Stimulated activated CD8-positive, alpha-beta memory T cell treated with anti-CD3 and anti-CD28 coated beads, Interleukin-7, amount 100 ng/mL, for 24 hours (primary cell): ENCODE measurements at places on chromosomes 12 and 14.

DNA sequence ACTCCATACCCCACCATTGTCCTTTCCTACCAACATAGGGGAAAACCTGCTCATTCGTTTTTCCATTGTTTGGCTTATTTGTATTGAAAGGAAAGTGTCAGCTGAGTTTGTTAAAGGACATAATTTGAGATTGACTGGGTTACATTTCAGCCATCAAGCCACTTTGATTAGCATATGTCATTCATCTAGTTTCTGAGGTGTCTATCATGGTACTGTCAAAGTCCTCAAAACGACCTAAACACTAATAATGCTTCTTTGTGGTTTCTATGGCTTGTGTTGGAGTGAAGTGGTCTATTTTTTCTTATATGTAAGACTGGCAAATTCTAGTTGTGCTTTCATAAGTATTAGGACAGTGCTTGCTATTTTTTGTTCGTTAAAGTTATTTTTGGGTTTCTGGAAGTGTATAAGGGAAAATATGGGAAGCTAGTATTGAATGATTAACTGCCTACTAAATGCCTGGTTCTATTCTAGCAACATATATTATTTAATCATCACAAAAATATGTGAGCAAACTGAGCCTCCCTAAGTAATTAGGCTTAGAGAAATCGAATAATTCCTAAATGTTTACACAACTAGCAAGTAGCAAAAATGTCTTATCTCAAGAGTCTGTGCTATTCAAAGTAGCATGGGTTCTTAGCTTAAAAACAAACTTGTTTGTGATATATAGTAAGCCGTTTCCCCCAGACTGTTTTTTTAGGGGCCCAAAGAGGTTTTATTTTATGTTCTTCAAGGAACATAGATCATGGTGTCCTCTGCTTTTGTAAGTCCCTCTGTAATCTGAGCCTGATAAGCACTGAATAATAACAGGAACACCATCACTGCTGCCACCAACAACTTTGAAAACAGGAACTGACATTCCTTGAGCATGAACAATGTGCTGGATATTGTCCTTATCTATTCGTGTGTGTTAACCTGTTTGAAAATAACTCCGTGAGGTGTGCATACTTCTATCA, 67.1 kb downstream of the DERA start:
- DNase-seq: no peak

GRCh38 chr12:7947011-7947410, 11.0 kb upstream of the SLC2A3 start:
- DNase-seq: no peak

GRCh38 chr12:49784756-49785409, 43.3 kb downstream of the NCKAP5L start:
- DNase-seq: no peak

GRCh38 chr14:76407449-76408150, 31.7 kb downstream of the ESRRB start:
- no peak for DNase-seq

- no peak for DNase-seq
These were observed 1021.5 kb downstream of the TMEM121 start for GRCh38 chr14:106547735-106548434.

GRCh38 chr14:53651096-53651740, 305.4 kb downstream of the BMP4 start:
- DNase-seq: no peak

- DNase-seq: no peak
These were observed 4.0 kb downstream of the ASCL1 start for GRCh38 chr12:102961466-102961855.

DNA sequence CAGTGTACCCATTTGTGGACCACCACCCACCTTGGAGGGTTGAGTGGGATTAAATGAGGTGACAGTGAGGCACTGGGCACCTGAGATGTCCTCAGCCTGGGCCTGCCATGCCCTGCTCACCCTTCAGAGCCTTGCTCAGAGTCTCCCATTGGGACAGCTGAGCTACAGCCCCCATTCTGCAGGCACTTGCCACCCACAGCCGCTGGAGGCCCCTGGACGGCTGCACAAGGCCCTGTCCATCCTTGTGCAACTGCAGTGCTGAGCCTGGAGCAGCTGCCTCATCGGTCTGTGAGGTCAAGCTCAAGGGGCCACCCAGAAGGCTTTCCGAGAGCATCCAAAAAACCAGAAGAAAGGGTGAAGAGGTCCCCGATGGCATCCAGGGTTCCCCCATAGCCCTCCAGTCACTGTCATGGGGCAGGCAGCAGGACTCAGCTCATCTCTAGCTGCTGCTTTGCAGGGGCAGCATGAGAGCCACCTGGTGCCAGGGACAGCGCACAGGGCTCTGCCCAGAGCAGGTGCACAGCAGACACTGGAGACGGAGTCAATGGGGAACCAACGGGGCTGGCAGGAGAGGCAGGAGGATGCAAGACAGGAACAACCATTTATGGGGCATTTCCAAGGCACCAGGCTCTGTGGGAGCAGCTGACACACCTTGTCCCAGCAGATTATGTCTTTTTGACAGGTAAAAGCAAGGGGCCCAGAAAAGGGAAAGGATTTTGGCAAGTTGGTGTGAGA, 84.6 kb downstream of the ARL6IP4 start:
- DNase-seq: no peak

DNA sequence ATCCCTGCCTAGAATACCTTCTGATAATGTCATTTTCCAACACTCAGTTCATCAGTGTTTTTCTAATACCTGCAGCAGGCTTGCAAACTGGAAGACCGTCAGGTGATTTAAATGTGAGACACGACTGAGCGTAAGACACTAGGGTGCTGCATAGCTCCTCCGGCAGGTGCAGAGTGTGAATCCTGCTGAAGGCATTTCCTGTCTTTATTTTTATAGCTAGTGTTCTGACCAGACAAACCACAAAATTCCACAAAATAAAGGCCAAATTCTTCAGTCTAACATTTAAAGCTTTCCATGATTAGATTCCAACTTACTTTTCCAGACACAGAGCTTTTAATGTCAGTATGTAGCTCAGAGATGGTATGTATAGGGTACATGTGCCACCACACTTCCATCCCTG, 70.7 kb downstream of the BBS10 start:
- DNase-seq: no peak

DNA sequence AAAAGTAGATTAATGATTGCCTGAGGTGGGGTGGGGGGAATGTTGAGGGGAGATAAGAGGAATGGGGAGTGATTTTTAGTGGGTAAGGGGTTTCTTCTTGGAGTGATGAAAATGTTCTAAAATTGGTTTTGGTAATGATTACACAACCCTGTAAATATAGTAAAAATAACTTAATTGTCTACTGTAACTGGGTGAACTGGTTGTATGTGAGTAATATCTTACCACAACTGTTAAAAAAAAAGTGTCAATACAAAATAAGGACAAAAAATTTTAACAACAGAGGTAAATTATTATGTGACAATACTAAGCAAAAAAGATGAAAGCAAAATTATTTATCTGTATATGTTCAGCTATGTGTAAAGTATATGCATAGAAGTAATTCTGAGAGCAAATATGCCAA, 86.3 kb upstream of the RASSF8 start:
- DNase-seq: no peak

DNA sequence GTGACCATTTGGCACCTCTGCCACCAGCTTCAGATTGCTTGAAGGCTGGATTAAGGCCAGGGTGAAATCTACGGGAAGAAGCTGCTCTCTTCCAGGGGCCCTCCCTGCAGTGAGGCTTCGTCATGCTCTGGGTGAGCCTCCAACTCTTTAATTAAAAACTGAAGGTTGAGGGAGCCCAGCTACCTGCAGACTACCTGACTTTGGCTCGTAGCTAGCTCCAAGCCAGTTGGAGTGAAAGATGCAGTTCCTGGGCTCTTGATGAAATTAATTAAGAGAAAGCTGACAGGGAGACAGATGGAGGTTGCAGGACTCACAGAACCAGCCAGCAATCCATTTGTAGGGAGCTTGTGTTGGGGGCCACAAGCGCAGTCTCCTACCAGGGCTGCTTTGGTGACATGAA, 168.5 kb upstream of the SFSWAP start:
- DNase-seq: no peak

- DNase-seq: no peak
These were observed 7.7 kb downstream of the SLC6A13 start for GRCh38 chr12:254912-255311.

GRCh38 chr12:25436206-25437030, 116.7 kb downstream of the LMNTD1 start:
- no peak for DNase-seq

DNA sequence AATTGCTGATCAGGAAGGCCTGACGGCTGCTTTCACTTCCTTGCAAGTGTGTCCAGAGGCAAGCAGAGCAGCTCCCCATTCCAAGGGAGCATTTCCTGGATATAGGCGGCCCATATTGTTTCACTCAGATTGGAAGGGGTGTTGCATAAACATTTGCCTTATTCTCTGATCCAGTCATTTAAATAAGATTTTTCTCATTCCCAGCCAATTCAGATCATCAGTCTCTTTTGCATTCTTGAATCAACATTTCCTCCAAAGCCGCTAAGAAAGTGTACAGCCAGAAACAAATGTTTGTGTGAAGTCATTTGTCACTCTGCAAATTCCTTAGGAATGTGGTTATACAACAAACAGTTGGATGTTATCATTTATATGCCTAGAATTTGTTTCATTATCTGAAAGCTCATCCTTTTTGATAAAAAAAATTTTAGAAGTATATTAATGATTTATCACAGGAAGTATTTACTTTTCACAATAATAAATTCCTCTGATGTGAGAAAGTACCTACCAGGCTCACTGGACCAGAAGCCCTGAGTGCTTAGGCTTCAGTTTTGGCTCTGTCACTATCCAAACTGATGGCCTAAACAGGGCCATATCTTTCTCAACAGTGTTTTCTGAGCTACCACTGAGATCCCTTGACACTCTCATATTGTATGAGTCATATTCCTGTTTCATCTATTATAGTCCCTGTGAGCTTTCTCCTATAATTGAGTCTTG, 379.6 kb downstream of the CCDC91 start:
- DNase-seq: no peak

- DNase-seq: no peak
These were observed 8.4 kb downstream of the TEDC1 start for GRCh38 chr14:105499256-105500035.

- no peak for DNase-seq
These were observed 21.5 kb downstream of the EP400 start for GRCh38 chr12:131971226-131971625.

DNA sequence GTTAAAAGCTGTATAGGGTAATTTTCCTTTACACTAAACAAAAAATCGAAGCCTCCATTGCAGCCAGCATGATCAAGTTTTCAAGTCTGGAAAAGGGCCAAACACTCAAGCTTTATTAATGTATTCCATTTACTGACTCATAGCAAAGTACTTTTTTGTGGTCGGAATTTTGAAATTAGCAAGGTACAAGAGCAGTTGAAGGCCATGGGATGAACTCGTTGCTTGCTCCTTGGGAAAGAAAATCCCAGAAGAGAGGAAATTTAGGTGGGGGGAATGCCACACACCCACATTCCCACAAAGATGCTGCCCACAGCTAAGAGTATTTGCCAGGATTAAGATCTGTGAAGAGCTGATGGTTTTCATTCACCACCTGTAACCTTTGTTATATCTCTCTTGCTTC, 333.7 kb downstream of the EGLN3 start:
- no peak for DNase-seq

DNA sequence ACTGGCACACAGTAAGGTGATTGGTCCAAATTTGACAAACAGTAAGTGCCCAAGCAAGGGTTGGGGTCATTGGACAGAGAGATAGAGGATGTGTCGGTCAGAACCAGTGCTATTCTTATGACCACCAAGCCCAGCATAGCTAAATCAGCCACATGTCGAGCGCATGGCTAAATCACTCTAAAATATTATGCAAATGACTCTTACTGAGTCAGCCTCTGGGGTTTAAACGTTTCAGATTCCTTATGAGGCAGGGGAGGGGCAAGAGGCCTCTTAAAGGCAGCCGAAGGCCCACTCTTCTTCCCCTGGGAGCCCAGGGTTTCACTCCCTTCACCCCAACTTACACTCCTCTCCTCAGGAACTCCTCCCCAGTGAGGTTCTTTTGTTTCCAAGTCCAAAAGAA, 603 bp upstream of the ENDOU start:
- DNase-seq: no peak

DNA sequence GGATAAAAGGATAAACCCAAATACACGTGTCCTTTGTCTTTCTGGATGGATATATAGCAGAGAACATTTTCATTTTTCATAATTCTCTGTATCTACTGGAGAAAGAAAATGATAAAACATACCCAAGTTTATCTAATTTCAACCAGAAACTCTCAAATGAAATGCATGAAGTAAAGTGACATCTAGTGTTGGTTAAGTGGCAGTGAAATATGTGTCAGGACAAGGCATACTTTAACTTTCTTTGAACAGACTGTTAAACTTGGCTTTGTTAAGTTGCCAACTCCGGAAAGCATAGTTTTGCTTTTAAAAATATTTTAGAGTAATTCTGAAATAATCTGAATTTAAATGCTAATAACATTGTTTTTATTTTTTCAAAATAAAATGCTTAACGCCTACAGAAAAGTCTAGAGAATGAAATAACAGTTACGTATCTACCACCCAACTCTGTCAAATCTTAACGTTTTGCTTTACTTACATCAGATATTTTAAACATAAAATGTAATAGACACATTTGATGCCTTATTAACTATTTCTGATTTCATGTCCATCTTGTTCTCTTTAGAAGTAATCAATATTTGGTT, 25.2 kb upstream of the NTN4 start:
- DNase-seq: no peak

DNA sequence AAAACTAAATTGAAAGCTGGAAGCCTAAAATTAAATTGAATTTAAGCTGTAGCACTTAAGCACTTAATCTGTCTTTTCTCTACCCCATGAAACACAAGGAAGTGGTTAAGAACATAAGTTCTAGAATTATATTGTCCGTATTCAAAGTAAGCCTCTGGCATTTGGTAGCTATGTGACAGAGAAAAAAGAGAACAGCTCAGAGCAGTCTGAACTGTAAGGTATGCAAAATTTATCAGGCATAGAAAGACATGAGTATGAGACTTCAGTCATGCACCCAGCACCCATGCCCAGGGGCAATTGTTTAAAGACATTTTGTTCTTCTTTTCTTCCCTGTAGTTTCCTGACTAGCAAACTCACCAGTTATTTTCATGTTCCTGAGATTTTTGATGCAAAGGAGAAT, 116.7 kb downstream of the KCNMB4 start:
- no peak for DNase-seq

- no peak for DNase-seq
These were observed 15.2 kb upstream of the DLK1 start for GRCh38 chr14:100711493-100711892.

- DNase-seq: no peak
These were observed 2.9 kb upstream of the CHGA start for GRCh38 chr14:92920001-92920400.

- no peak for DNase-seq
These were observed 55.8 kb downstream of the BEGAIN start for GRCh38 chr14:100531152-100532121.

DNA sequence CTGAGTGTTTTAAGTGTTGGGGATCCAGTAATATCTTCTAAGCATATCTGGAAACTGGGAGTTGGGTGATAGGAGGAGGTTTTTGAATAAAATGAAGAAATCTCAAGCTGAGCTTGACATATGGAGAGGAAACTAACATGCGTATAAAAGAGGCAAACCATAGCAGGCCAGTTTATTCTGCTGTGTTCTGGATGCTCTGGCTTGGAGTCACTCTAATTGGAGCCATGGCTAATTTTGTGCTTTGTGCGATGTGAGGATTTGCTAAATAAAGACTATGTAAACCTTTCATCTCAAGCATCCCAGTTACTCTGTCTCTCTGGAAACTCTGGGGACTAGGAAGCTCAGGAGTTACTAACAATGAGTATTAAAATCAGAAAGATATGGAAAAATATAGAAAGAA, 66.5 kb downstream of the ATF7IP start:
- DNase-seq: no peak

- no peak for DNase-seq
These were observed 79.3 kb downstream of the UNC79 start for GRCh38 chr14:93510056-93510455.
